H4 (cell line): ENCODE measurements at places on chromosomes 13 and 19. TPM values are rescaled to one million over a fixed set of nuclear protein-coding genes. Genes with fewer than 3 reads are reported as not detected.

Gene URAD
- not detected in 2 replicates for total RNA-seq

- no peak for DNase-seq
These were observed 28.6 kb upstream of the VSTM2B start for GRCh38 chr19:29497241-29497640.

- no peak for DNase-seq
These were observed 15.3 kb upstream of the ATP12A start for GRCh38 chr13:24664726-24665409.

Gene SYCN
- total RNA-seq = not detected in 2 replicates

- no peak for DNase-seq
These were observed 36.4 kb downstream of the RNF6 start for GRCh38 chr13:26185720-26186117.
